ENCODE measurements at places on chromosomes 11 and 22.
A peak's percentile ranks its signal among the peaks of the same experiment; 100 is the strongest.

- no peak for DNase-seq
Measured at GRCh38 chr11:120318906-120319305, 6.2 kb upstream of the TLCD5 start.

GRCh38 chr11:65547446-65548125 is 10.6 kb downstream of the LTBP3 start:
- no peak for DNase-seq

DNA sequence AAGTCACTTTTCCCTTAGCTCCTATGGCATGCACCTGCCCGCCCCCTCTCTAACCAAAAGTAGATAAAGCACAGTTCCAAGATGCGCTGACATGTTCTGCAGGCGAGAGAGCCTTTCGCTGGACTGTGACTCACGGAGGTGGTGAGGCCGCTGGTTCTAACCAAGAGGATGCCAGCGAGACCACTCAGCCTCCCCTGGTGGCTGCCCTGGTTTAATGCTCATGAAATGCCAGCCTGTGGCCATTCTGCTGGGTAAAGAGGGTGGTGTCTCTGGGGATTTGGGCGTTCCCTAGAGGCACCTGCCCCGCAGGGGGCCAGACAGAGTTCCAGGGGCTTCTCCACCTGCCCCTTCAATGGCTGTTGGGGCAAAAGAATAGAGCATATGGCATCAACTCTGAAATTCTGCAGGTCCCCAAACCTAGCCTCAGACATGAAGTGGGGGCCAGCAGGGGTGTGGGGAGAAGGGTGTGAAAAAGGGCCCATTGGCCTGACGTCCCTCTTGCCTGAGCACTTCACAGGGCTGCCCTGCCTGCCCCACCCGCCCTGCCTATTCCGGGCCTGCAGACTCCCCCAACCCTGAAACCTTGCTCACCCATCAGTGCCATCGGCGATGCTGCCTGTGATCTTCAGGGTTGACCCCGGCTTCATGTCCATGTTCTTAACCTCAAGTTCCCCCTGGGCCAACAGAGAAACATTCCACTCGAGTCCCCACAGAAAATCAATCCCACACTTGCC is 8.5 kb downstream of the LGALS2 start:
- no peak for DNase-seq

DNA sequence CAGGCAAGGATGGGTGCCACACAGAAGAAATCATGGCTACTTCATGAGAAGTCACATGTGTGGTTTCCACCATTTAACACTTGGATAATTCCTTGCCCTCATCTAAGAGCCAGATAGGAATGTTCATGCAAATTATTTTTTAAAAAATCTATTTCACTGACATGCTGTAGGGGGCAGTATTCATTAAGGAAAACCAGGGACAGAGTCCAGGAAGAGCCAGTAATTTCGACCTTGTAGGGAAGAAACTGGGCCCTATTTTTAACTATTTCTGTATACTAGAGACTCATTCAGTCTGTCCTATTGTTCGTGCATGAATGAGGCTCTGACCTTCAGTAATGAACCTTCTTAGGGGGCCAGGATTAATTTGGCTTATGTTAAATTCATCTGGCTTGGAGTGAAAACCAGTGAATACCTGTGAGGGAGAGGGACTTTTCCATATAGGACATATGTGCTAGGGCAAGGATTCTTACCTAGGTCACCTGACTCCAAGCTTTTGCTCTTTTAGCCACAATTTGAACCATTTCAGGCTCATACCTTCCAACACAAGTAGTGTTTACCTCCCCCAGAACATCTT is 192.7 kb downstream of the NAV2 start:
- DNase-seq, result no peak

- DNase-seq, result no peak
Measured at GRCh38 chr11:93193731-93194130, 4.1 kb downstream of the SLC36A4 start.

- DNase-seq, result no peak
Measured at GRCh38 chr22:36884349-36885158, 23.7 kb downstream of the NCF4 start.

DNA sequence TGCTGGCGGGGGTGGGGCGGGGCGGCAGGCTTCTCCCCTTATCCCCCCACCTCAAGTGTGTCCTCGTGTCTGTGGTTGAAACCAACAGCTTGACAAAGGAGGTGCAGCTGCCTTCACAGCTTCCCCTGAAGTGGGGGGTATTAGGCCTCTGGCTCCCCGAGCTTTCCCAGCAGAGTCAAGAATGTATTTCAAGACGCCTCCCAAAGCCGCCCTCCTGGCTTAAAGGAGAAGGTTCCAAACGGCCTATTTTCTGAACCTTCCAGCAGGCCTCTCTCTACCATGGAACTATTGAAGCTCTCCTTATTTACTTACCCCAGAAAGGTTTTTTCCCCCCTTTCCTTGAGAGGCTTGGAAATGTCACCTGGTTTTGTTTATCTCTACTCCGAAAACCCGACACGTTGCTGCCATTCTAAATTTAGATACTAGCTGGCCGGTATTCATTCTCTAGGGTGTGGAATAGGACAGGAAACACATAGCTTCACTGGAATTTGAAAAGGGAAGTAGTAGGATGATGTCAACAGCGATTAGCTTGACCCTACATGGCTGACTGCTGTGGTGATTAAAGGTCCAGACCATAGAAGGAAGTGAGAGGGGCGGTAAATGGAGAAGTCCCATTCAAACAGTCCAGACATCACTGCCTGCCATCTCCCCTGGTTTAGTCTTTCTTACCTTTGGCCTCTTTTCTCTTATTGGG is 671 bp upstream of the PICALM start:
- no peak for DNase-seq

DNA sequence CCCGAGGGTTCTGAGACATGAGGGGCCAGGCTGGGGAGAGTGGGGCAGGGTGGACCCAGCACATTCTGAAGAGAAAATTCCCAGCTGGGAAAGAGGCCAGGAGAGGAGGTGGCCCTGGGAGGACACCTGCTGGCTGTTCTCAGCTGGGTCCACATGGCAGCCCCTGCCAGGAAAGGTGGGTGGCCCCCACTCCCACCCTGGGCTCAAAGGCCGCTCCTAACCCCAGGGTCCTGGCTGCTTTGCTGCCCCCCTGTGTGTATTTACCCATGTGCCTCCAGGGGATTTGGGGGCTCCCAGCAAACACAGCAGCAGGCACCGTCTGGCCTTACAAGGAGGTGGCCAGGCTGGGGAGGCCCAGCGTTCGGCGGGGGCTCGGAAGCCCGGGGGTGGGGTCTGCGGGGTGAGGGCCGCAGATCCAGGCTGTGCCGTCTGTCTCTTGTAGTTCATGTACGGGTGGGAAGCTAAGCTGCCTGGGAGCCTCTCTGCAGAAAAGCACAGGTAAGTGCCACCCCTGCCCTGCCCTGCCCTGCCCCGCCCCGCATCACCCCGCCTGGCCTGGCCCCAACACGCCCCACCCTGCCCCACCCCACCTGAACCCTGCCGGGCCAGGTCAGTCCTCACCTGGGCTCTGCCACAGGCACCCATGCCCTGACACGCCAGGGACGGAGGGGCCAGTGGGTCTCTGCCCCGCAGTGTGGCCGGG is 10.6 kb downstream of the MUC5B start:
- DNase-seq, result no peak

- no peak for DNase-seq
Measured at GRCh38 chr11:121800731-121801393, 315.2 kb downstream of the BLID start.

GRCh38 chr22:33780531-33781136 is 139.6 kb downstream of the LARGE1 start:
- DNase-seq, result no peak

DNA sequence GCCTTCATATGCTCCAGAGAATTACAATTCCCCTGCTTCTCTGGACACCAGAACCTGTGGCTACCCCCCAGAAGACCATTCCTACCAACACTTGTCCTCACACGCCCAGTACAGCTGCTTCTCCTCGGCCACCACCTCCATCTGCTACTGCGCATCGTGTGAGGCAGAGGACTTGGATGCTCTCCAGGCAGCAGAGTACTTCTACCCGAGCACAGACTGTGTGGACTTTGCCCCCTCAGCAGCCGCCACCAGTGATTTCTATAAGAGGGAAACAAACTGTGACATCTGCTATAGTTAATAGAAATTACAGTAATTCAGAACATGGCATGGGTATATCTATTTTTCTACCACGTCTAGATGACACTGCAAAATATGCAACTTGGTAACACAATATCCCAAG is 9.8 kb downstream of the POU2AF3 start:
- no peak for DNase-seq

- no peak for DNase-seq
Measured at GRCh38 chr22:17597217-17597616, 31.3 kb downstream of the ATP6V1E1 start.

DNA sequence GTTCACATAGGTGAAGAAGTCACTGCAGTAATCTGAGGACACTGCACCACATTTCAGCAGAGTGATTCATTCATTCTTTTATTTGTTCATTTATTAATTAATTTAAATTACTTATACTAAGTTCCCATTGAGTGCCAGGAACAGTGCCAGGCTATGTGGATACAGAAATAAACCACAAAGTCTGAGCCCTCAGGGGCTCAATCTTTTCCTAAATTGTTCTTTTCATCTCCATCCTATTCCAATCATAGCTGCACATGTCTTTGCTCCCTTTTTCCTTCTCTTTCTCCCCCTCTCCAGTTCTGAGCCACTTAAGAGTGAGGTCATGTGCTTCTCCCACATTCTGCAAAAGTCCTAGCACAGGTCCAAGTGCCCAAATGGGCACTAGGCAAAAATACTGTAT is 4.9 kb downstream of the SYTL2 start:
- DNase-seq, result no peak

- DNase-seq, result no peak
Measured at GRCh38 chr22:28822930-28823551, 22.7 kb upstream of the XBP1 start.

GRCh38 chr11:75445315-75445953 is 12.4 kb upstream of the KLHL35 start:
- peak; percentile 79 for DNase-seq

- DNase-seq, result no peak
Measured at GRCh38 chr11:132263875-132264274, 893.5 kb downstream of the NTM start.

DNA sequence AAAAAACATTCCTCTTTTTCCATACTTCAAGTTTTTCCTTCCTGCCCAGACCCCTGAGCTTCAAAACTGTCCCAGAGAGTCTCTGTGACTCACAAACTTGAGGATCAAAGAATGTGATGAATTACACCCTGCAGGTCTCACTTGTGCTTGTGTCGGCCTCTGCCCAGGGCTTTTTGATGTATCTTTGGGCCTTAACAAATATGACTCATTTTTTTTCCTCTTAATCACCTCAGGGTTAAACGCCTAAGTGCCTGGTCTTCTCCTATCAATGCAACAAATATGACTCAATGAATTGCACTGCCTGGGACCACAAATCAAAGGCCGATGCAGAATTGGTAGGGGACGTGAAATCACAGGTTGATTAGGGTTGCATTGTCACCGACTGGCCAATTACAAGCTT is 267.7 kb downstream of the LARGE1 start:
- DNase-seq, result no peak

DNA sequence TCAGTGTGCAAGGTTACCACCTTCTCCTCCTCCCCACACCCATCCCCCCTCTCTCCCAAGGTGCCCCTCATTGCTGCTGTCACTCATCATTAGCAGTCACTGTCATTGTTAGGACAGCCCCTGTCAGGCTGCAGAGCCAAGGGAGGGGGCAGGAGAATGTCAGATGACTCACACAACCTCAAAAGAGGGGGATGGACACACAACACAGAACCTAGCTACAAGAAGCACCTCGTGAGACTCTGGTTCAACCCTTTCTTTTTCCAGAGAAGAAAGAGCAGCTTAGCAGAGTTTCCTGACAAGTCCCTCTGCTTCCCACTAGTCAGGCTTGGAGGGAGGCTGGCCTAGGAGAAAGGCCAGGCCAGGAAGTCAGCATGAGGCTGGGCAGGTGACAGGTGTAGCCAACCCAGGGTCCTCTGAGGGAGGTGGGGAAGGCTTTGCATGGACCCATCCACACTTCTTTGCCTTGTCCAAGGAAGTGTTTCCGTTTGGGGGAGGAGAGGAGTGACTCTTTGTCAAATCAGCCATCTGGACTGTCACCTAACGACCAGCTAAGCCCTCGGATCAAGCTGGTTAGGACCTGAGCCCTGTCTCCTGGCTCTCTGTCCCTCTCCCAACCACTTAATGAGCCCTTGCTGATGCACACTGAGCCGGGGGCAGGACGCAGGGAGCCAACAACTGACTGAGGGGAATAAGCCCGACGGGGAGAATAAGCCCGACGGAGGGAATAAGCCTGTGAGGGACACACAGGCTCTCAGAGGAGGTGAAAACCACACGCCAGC is 18.3 kb downstream of the ADORA2A start:
- no peak for DNase-seq

GRCh38 chr11:76243957-76244285 is 37.6 kb upstream of the WNT11 start:
- DNase-seq, result no peak

GRCh38 chr11:1564535-1565172 is 7.4 kb downstream of the DUSP8 start:
- DNase-seq, result no peak

DNA sequence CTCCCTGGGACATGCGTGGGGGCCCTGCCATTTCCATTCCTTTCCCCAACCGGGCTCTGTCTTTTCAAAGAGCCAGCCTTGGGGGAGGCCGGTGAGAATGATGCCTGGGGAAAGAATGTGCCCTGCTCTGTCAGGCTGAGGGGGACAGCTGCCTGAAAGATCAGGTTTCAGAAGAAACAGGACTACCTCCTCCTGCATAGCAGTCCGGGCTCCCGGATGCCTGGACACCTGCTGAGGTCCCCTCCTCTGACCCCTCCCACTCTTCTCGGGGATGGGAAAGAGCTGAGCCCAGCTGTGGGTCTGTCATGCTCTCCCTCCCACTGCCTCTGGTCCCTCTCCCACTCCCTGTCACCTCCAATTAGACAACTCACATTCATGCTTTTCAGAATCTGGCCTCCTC is 41.8 kb upstream of the CDON start:
- DNase-seq, result no peak

GRCh38 chr22:46234969-46235368 is 15.1 kb downstream of the CDPF1 start:
- DNase-seq, result no peak

DNA sequence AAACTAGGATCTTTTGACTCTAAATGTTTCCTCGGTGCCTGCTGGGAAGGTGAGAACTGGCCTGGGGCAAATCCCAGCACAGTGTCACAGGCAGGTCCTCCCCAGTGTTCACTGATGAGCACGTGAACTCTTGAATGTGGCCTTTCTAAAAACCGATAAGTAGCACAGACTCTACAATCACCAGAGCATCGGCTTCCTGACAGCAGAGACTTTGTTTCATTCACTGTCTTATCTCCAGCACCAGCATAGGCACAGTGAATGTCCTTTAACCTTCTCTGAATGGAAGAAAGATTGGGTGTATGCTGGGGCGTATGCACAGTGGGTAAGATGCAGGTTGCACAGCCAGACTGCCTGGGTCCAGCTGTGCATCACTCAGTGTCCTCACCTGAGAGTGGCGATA is 59.3 kb upstream of the EIF3D start:
- DNase-seq, result no peak

DNA sequence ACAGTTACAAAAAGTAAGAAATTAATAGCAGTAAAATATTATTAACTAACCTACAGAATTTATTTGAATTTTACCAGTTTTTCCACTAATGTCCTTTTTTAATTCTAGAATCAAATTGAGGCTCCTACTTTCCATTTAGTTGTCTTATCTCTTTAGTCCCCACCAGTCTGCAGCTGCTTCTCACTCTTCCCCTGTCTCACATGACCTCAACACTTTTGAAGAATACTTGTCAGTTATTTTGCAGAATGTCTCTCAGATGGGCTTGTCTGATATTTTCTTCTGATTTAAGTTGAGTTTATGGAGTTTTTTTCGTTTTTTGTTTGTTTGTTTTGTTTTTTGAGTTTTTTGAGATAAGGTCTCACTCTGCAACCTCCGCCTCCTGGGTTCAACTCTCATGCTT is 74.3 kb upstream of the ADORA2A start:
- no peak for DNase-seq
